Dermis microvascular lymphatic vessel endothelial cell (primary cell): ENCODE measurements at places on chromosomes 2 and 18. TPM values are rescaled to one million over a fixed set of nuclear protein-coding genes. Genes with fewer than 3 reads are reported as not detected.

DNA sequence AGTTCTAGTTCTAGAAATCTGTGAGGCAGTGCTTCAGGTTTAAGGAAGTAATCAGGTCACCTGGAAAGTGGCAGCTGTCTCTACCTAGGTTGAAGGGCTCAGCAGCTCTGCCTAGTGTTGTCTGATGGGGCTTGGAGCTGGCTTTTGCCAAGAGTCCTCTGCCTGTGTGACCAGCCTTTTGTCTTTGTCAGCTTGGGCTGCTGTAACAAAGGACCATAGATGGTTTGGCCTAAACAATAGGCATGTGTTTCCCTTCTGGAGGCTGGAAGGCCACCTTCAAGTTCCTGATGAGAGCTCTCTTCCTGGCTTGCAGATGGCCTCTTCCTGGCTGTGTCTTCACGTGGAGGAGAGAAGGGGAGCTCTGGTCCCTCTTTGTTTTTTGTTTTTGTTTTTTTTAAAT lies 13.3 kb downstream of the UBE2F start:
- peak; percentile 25 for DNase-seq

- no peak for DNase-seq
Measured at GRCh38 chr18:2441544-2441943, 129.8 kb downstream of the METTL4 start.

- no peak for DNase-seq
Measured at GRCh38 chr18:69529151-69529550, 128.5 kb downstream of the DOK6 start.

DNA sequence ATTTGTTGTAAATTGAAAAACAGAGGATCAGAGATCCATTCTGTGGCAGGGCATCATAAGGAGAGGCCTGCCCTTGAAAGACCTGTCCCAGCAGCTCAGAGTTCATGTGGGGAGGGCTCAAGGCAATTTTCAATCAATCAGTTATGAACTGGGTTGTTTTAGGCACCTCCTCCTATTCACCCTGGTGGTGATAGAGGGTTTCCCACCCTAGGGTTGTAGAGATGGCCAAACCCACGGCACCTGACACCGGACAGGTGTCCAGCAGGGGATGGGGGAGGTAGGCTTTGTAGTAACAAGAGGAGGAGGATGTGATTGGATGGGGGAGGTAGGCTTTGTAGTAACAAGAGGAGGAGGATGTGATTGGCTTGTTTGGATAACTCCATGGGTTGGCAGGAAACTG lies 205.7 kb downstream of the SOCS6 start:
- no peak for DNase-seq

GRCh38 chr2:43405829-43406228 lies 179.4 kb upstream of the ZFP36L2 start:
- no peak for DNase-seq

DNA sequence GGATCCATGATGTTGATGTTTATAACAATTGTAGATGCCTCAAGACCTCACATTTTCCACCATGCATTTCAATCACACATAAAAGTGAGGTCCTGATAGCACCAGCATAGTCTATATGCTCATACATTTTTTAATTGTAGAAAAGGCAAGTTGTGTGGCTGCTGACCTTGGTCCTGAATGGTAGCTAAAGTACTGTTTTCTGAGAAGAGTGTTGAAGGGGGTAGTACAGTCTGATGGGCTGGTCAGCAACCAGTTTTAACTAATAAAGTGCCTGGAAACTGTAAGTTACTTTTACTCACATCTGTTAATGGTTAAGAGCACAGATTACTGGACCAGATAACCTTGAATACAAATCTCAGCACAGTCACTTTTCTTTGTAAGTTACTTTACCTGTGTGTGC lies 15.9 kb downstream of the ZNF638 start:
- no peak for DNase-seq

DNA sequence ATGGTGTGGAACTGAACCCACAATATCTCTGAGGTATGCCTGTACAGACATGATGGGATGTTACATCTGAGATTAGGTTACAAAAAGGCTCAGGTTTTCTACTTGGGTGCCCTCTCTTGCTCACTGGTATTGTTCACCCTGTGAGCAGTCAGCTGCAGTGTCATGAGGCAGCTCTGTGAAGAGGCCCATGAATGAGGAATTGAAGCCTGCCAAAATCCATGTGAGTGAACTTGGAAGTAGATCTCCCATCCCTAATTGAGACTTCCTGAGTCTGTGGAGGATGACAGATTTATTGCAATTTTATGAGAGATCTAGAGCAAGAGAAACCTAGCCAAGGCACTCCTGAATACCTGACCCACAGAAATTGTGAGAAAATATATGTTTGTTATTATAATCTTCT lies 404.9 kb upstream of the ZEB2 start:
- DNase-seq: no peak

DNA sequence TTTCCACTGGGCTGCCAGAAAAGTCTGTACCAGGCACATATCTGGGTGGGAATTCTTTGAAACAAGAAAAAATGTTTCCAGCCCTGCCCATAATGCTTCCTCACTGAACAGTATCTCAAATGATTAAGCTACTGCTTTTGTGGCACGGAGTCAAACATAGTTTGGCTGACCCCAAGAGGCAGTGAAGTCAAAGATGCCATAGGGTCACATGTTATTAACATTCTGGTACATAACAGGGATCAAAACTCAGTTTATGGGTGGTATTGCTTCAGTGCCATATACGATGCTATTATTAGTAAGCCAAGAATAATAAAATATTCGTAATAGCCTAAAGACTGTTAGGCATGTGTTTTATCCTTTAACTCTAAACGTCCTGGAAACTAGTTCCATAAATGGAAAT lies 112.4 kb downstream of the FEZ2 start:
- peak; percentile 91 for DNase-seq

DNA sequence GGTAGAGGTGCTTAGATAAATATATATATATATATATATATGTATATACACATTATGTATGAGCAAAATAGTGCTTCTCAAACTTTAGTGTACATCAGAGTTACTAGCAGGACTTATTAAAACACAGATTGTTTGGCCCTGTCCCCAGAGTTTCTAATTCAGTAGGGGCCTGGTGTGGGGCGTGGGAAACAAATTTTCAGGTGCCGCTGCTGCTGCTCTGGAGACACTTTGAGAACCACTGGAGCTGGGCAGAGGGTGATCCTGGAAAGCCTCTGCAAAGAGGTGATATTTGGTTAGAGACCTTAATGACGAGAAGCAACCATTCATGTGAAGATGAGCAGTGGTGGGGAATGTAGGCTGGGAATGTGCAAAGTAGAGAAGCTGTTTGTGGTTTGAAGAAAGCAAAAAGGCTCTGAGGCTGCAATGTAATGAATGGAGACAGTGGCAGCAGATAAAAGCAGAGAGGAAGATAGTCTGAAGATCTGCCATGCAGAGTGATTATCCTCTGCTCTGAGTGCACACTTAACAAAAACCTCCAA lies 142.9 kb downstream of the PLCL1 start:
- DNase-seq: no peak

GRCh38 chr2:64142741-64143168 lies 1.5 kb downstream of the PELI1 start:
- no peak for DNase-seq

GRCh38 chr18:40075616-40076015 lies 1879.4 kb upstream of the PIK3C3 start:
- no peak for DNase-seq

DNA sequence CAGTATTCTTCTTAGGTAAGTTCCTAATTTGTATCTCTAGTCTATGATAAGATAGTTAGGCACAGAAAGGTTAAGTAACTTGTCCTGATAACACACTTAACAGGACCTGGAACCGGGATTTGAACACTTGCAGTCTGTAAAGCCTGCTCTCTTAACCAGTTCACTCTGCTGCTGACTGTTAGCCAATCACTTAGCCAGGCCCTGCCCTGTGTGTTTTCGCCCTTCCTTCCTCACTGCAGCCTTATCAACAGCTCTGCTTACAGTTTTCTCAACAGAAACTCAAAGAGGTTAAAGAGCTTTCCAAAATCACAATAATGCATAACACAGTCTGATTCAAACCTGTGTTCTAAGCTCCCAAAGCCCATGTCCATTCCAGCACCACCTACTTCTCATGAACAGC lies 151.7 kb downstream of the TRABD2A start:
- DNase-seq: no peak

GRCh38 chr2:144876013-144876412 lies 356.1 kb upstream of the ZEB2 start:
- DNase-seq: no peak

GRCh38 chr2:233989221-233989858 lies 61.2 kb upstream of the SPP2 start:
- DNase-seq: no peak

- no peak for DNase-seq
Measured at GRCh38 chr2:151973901-151974199, 125.0 kb downstream of the CACNB4 start.

DNA sequence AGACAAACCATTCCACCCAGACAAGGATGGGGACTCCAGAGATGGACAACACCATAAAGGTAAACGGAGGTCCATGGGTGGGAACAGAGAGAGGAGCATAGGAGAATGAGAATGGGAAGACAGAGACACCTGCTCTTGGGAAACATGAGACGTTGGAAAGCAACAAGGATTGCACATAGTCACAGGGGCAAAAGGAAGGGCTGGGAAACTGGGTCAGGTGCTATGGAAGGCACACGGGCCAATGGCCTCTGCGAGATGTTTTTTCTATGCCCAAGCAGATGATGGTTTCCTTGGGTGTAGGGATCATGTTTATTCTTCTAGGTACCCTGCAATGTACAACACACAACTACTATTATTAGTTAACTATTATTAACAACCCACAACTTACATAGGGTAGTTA lies 143.6 kb upstream of the AGAP1 start:
- DNase-seq: no peak

DNA sequence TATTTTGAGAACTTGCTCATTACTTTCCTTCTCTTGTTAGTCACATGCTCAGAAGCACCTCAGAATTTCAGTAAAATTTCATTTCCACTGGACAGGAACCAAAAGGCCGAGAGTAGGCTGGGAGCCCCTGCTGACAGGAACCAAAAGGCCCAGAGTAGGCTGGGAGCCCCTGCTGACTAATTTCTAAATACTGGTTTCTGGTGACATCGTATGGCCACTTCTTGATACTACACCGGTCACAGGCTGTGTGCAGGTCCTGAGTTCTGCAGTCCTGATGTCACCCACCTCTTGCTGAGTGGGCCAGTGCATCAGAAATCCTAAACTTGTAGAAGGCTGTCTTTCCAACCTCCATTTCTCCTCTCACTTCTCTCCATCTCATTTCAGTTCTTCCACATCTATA lies 17.7 kb upstream of the EN1 start:
- peak; percentile 68 for DNase-seq

DNA sequence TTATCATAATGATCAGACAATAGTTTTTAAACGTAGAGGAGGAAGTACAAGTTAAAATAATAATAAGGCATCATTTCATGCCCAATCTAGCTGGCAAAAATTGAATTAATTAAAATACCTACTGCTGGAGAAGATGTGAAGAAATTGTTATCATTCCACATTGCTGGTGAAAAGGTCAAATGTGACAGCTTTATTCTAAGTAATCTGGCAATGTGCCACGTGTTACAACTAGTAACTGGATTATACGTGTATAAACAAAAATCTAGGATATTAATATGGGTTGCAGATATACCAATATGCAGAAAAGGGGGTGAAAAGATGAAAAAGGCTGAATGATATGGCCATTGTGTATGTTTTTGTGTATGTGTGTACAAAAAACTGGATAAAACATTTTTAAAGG lies 32.4 kb downstream of the SMAD2 start:
- DNase-seq: peak; percentile 29

- no peak for DNase-seq
Measured at GRCh38 chr2:146634230-146635097, 1210.4 kb upstream of the ACVR2A start.

GRCh38 chr2:192546565-192546964 lies 351.8 kb upstream of the TMEFF2 start:
- no peak for DNase-seq

DNA sequence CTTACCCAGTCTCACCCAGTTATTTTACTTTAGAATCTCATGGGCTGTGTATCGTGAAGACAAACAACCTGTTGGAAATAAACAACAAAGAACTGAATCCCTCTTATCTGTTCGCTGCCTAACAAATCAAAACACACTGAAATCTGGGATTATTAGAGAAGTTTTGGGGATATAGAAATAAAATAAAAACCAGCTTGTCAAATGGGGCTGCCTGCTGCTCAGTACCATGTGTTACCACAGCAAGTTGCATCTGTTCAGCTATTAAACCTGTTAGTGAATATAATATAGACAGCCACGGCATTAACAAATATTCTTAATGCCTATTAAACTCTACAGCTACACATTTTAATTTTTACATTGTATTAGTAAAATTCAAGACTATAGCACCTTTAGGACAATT lies 810.8 kb downstream of the NRXN1 start:
- no peak for DNase-seq

DNA sequence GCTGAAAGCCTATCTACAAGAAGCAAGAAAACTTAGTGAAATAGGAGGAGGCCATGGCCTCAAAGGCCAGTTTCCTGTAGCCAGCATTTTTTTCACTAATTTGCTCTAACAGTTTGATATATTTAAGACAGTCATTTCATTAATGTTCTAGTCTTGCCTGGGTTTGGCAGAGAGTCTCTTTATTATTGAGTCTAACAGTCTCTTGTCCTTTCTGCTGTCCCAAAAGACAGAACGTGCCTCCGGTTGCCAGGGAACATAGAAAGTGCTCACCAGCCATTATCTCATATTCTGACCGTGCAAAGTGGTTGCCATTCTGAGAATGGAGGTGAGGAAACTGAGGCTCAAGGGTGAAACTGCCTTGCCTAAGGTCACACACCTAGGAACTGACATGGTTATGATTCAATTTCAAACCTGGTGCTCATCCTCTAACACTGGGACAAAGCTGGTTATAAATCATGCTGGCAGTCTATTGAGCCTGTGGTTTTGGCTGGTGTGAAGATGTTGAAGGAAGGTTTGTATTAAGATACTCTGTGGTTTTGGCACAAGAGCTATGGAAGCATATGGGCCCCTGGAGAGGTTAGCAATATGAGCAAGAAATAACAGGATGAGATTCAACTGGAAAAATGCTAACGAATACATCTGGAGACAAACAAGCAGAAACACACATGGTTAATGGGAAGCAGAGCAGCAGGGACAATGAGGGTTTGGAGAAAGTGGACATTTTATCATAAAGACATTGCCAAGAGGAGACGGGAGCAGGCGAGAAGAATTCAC lies 903.3 kb upstream of the KLHL29 start:
- DNase-seq: no peak

The BARD1 gene
- 9.1 and 14.1 TPM in 2 replicates for total RNA-seq

The COLEC12 gene
- 33.4 and 110 TPM in 2 replicates for total RNA-seq

The PRSS56 gene
- not detected in 2 replicates for total RNA-seq

The GALNT3 gene
- total RNA-seq: under 0.01 TPM in 2 replicates

The SATB2 gene
- 0.26 and 0.76 TPM in 2 replicates for total RNA-seq

The PSMA8 gene
- not detected in 2 replicates for total RNA-seq

The ACTG2 gene
- not detected in 2 replicates for total RNA-seq

The GKN2 gene
- total RNA-seq: not detected in 2 replicates
